Mesenteric fat pad (tissue), 1 donor: ENCODE measurements at places on chromosomes 13 and 19. TPM values are rescaled to one million over a fixed set of nuclear protein-coding genes. Genes with fewer than 3 reads are reported as not detected.

DNA sequence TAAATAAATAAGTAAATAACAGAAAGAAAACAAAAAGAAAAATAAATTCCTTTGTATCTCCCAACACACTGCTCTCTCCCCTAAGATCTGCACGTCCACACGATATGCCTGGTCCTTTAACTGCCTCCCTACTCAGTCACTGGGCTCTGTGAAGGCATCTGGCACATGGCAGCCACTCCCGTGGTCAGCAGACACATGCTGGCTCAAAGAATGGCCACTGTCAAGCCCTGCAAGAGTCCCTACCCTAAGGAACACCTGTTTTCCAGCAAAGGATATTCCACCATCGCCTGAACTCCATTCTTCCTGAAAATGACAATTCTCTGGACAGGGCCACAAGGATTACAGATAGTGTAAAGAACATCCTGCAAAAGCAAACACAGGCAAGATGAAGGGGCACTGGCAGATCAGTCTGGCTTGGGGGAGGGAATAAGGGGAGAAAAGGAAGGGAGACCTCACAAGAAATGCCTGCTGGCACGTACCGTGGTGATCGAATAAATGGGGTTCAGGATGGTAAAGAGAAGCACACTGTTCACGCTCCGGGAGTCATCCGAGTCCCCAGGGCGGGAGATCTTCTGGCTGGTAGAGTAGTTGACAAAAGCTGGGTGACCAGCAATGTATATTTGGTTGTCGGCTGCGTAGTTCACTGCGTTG, 4.3 kb downstream of the HNRNPL start:
- no peak for DNase-seq

Gene SUGP2
- 58.8 TPM for total RNA-seq

Gene TMEM59L
- total RNA-seq, result 2.0 TPM

DNA sequence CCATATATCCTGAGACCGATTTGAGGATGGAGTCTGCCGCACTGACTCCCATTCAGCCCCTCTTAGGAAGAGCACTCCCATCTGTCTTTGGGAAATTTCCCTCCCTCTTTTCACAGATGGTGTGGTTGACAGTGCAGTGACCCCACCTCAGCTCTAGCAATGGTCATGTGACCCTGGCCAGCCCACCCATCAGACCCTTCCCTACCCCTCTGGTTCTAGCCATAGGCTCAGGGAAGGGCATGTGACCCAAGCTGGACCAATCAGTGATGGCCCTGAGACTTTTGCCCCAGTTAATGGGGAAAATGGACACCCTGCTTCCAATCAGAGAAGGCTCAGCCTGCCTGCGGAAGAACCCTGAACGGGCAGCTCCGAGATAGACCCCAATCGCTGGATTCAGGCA, 26.3 kb downstream of the IL12RB1 start:
- DNase-seq, result no peak

GRCh38 chr13:43744261-43745031, 42.3 kb downstream of the ENOX1 start:
- DNase-seq, result no peak

Gene CD22
- total RNA-seq, result 1.3 TPM

GRCh38 chr19:2308114-2308556, at the start of gene LINGO3:
Gene LINGO3 (minus strand): TSS chr19:2308154. CDS start chr19:2291776, 16,378 bp downstream.
- DNase-seq, result no peak

DNA sequence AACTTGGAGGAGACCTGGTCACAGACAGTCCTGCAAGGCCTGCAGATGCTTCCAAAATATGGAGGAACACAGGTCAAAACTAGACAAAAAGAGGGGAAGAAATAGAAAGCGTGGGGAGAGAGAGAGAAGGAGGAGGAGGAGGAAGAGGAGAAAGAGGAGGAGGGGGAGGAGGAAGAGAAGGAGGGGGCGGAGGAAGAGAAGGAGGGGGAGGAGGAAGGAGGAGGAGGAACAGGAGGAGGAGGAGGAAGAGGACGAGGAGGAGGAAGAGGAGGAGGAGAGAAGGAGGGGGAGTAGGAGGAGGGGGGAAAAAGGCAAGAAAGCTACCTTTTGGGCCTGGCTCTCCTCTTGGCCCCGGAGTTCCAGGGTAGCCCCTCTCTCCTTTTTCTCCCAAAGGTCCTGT, 105.8 kb downstream of the COL4A1 start:
- DNase-seq, result no peak

Gene ZNF723
- total RNA-seq, result not detected

DNA sequence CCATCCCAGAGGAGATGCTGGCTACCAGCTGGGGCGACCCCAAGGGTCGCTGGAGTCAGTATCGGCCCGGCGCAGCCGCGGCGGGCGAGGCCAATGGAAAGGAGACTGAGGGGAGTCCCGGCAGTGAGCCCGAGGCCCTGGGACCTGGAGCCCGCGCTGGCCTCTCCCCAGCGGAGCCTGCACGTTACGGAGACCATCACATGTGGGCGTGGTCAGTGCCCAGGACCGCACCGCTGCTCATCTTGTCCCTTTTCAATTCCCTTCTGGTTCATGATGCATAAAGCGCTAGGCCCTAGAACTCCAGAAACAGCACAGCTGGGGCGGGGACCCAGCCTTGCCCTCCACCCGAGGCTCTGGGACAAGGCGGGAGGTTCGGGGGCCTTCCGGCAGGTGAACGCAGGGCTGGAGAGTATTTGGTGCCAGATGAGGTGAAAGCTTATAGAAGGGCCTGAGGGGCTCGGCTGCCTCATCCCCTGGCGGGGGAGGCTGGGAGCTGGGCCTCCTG, 8.0 kb downstream of the C19orf25 start:
- no peak for DNase-seq

Gene TYROBP
- 201 TPM for total RNA-seq

Gene CALR3
- total RNA-seq, result not detected

- DNase-seq, result no peak
These were observed at the start of gene ADAMTSL5 for GRCh38 chr19:1512671-1513498. Gene ADAMTSL5 (minus strand): TSS chr19:1513019. CDS start chr19:1510943, 2,076 bp downstream.

DNA sequence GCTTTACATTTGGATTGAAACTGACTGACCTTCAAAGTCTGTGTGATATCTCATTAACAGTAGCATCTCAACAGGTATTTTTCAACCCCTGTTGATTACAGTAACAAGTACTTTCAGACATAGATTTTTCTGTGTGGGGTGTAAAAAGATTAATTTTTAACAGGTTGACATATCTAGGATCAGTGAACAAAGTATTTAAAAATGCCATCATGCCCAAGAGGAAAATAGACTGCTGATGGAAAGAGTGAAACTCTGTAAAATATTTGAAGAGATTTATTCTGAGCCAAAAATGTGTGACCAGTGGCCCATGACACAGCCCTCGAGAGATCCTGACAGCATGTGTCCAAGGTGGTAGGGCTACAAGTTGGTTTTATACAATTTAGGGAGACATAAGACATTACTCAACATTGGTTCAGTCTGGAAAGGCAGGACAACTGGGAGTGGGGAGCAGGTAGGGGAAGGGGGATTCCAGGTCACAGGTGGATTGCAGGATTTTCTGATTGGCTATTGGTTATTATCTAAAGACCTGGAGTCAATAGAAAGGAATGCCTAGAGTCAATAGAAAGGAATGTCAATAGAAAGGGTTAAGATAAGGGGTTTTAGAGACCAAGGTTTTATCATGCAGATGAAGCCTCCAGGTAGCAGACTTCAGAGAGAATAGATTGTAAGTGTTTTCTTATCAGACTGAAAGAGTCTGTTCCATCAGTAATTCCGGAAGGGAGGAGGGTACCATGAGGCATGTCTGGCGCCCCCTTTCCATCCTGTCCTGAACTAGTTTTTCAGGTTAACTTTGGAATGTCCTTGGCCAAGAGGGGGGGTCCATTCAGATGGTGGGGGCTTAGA, 29.1 kb downstream of the TNFRSF19 start:
- DNase-seq, result no peak

DNA sequence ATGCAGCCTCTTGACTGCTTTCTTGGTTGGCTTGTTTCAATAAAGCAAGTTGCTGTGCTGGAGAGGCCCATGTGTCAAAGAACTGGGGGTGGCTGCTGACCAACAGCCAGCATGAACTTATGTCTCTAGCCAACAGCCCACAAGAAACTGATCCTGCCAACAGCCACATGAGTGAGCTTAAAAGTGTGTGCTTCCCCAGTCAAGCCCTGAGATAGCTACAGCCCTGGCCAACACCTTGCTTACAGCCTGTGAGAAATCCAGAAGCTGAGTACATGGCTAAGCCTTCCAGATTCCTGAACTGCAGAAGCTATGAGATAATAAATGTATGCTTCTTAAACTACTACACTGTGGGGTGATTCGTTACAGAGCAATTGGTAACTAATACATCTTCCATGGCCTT, 38.9 kb upstream of the IPO5 start:
- DNase-seq, result no peak

DNA sequence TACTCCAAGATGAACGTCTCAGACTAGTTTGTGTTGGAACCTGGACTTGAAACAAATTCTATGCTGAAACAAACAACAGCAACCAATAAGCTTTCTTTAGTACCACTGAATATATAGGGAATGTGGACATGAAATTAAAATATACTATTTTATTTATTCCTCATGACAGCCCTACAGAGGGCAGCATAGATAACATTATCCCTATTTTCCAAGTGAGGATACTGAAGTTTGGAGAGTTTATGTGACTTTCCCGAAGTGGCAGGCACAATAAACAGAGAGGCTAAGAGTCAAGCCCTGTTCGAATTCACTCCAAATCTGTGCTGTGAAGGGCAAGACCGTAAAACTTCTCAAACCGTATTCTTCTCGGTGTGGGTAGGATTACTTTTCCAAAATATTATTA, 509.9 kb upstream of the GPC6 start:
- DNase-seq, result no peak

Gene TEX29
- total RNA-seq, result 0.67 TPM

Gene ATP4A
- total RNA-seq, result not detected

Gene KIR3DL1
- total RNA-seq, result not detected

GRCh38 chr19:40804783-40805242, 5.8 kb downstream of the EGLN2 start:
- DNase-seq, result no peak

GRCh38 chr13:93714171-93714570, 487.6 kb downstream of the GPC6 start:
- DNase-seq, result no peak

DNA sequence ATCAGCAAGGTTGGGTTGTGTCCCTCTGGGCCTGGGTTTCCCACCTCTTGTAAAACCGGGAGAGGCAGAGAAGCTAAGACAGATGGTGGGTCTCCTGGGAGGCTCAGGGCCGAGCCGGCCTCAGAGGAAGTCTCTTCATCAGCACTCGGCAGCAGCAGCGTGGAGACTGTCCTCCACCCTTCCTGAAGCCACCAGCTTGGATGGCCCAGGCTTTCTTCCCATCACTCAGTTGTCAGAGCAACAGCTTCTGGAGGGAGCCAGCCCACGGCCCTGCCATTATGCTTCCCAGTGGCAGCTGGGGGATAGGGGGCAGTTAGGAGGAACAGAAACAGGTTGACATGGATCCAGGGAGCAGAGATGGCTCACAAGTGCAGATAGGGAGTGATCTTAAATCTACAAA, 191.0 kb downstream of the KATNAL1 start:
- DNase-seq, result peak; percentile 59

GRCh38 chr13:109770436-109770835, 15.9 kb downstream of the IRS2 start:
- no peak for DNase-seq

GRCh38 chr19:51318687-51319648, 7.5 kb downstream of the IGLON5 start:
- no peak for DNase-seq

DNA sequence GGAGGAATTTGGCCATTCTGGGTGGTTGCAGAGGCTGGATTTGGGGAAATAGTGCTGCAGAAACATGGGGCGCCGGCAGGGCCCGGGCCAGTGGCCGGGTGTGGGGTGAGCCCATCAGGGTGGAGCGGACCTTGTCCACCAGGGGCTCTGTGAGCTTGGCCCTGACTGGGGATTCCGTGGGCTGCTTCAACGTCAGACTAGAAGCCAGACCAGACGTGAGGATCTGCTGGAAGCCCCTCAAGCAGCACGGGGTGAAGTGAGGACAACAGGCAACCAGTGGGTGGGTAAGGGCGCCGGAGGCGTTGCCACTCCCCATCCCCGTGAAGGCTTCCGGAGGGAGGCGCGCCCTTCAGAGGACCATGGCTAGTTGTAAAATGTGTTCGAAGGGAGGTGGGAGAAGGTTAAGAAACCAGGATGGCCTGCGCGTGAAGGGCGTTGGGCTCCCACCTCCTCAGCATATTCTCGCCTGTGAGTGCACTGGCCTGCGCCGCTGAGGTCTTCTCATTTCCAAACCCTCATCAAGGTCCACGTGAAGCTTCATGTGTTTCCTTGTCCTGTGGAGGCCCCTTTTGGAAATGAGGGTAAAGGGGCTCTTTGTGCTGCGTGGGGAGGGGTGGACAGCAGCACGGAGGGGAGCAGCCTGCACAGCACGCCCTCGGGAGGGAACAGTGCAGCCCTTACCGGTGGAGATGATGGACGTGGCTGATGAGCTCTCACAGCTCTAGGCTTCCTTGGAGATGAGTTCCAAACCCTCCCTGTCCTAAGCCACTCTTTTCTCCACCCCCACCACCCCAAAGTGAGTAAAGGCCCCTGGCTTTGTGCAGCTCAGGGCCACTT, 8.3 kb downstream of the TEX29 start:
- peak; percentile 79 for DNase-seq

DNA sequence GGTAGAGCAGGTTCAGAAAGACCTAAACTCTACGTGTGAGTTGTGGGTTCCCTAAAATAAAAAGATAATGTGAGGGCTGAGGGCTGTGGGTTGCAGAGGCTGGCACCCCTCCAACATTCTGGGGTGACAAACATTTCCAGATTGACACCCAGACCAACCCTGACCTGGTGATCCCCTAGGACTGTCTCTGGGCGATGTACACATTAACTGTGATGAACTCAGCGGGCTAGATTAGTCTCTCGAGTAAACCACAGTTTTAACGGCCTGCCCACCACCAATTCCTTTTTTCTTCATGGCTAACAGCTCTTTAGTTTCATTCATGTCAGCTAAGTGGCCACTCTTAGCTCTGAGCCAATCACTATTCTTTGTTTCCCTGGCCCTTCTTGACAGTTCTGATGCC, 24.8 kb downstream of the SIAH3 start:
- no peak for DNase-seq

Gene FCHO1
- 2.6 TPM for total RNA-seq

Gene ZNF536
- not detected for total RNA-seq

GRCh38 chr19:18119717-18120105, 22.1 kb downstream of the MAST3 start:
- DNase-seq, result no peak

GRCh38 chr13:74206061-74206561, 71.9 kb upstream of the KLF12 start:
- DNase-seq, result no peak

- DNase-seq, result no peak
These were observed 14.5 kb downstream of the RFX2 start for GRCh38 chr19:6095760-6096159.
